Thoracic aorta (tissue), 2 donors: ENCODE measurements at places on chromosomes 2 and 18. TPM values are rescaled to one million over a fixed set of nuclear protein-coding genes. Genes with fewer than 3 reads are reported as not detected.

DNA sequence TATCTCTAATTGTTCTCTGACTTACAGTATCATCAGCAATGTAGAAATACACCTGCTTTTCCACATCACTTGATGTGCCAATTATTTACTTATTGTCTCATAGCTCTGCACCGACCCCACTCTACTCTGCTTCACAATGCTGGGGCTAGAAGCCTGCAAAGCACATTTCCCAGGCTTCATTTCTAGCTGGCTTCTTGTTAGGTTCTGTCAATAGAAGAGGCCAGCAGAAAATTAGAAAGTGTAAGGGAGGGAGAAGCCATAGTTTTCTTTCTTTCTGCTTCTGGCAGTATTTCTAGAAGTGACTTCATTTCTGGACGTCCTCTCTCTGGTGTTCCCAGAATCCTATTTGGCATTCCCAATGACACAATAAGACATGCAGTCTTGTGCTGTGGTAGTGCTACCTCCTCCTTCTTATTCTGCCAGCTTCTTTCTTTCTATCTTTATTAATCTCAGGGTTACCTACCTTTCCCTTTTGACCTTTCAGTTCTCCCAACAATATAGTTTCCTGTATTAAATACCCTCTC lies 12.5 kb upstream of the TANC1 start:
- no peak for DNase-seq

GRCh38 chr18:78625847-78626246 lies 353.8 kb upstream of the SALL3 start:
- no peak for DNase-seq

- DNase-seq = no peak
Measured at GRCh38 chr2:149483004-149483605, 104.5 kb downstream of the MMADHC start.

GRCh38 chr18:60746919-60747318 lies 374.3 kb upstream of the MC4R start:
- DNase-seq = no peak

GRCh38 chr2:230664128-230664527 lies 48.5 kb upstream of the CAB39 start:
- DNase-seq = no peak

DNA sequence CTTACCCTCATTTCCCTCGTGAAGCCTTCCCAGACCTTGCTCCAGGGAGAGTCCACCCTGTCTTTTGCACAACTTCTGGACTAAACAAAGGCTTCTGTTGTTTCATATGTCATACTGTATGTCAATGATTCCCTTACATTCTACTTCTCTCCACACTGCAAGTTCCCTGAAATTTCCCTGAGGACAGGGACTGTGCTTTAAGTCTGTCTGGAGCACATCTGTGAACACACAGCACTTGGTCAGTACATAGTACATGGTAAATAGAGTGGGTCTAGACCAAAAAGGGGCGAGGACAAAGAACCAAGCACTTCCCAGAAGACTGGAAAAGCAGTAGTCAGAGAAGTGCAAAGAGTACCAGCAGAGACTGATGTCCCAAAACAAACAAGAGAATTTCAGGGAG lies 23.7 kb upstream of the IMPA2 start:
- no peak for DNase-seq

DNA sequence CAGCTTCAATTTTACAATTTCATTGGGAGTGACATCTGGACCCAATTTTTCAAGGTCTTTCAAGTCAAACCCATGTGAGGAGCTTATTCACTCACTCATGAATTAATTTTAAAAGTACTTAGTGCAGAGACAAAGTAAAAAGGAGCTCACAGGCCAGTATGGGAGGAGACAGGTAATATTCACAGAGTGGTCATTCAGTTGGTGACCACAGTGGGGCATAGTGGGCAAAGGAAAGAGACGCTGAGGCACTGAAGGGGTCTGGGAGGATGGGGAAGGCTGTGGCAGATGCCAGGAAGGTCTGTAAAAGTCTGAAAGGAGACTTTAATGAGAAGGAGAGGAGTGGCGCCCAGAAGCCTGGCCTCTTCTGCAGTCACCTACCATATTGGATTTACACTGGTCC lies 76.0 kb downstream of the CD8B2 start:
- no peak for DNase-seq

- no peak for DNase-seq
Measured at GRCh38 chr18:6055711-6056110, 160.4 kb upstream of the TMEM200C start.

GRCh38 chr2:167857416-167857815 lies 390.0 kb downstream of the STK39 start:
- no peak for DNase-seq

- DNase-seq = no peak
Measured at GRCh38 chr2:69036926-69037325, 23.9 kb downstream of the ANTXR1 start.

GRCh38 chr2:48195169-48195568 lies 288.9 kb upstream of the FBXO11 start:
- no peak for DNase-seq

GRCh38 chr18:62672600-62672999 lies 42.7 kb upstream of the PHLPP1 start:
- no peak for DNase-seq

GRCh38 chr2:647003-647560 lies 30.1 kb downstream of the TMEM18 start:
- no peak for DNase-seq

GRCh38 chr2:31249009-31249690 lies 15.2 kb downstream of the EHD3 start:
- DNase-seq = no peak

DNA sequence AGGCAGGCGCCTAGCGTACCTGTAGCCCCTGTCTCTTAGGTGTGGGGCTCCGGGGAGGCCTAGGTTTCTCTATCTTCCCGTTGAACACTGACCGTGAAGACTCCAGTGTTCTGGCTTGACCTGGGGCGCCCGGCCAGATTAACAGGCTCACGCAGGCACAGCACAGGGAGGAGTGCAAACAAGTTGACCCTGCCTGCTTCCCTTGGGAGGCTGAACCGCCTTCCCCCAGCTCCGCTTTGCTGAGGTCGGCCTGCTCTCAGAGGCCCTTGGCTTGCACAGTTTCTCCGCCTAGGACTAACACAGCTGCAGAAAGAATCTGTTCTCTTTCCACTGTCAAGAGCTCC lies 567 bp downstream of the PCYOX1 start:
- DNase-seq = no peak

- DNase-seq = no peak
Measured at GRCh38 chr2:31553362-31553761, 27.4 kb downstream of the SRD5A2 start.

- no peak for DNase-seq
Measured at GRCh38 chr2:150219861-150220260, 267.6 kb downstream of the RND3 start.

- DNase-seq = no peak
Measured at GRCh38 chr2:216951171-216951570, 91.3 kb upstream of the TNP1 start.

DNA sequence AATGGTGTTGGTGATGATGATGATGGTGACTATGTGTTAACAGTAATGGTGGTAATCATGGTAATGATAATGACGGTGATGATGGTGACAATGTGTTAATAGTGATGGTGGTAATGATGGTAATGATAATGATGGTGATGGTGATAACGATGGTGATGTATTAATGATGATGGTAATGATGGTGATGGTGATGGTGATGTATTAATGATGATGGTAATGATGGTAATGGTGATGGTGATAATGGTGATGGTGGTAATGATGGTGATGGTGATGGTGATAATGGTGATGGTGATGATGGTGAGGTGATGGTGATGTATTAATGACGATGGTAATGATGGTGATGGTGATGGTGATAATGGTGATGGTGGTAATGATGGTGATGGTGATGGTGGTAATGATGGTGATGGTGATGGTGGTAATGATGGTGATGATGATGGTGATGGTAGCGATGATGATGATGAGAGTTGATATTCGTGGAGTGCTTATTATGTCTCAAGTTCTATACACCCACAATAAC lies 212.8 kb upstream of the NCKAP5 start:
- DNase-seq = no peak

GRCh38 chr2:239598011-239598731 lies 197.4 kb upstream of the HDAC4 start:
- DNase-seq = no peak

DNA sequence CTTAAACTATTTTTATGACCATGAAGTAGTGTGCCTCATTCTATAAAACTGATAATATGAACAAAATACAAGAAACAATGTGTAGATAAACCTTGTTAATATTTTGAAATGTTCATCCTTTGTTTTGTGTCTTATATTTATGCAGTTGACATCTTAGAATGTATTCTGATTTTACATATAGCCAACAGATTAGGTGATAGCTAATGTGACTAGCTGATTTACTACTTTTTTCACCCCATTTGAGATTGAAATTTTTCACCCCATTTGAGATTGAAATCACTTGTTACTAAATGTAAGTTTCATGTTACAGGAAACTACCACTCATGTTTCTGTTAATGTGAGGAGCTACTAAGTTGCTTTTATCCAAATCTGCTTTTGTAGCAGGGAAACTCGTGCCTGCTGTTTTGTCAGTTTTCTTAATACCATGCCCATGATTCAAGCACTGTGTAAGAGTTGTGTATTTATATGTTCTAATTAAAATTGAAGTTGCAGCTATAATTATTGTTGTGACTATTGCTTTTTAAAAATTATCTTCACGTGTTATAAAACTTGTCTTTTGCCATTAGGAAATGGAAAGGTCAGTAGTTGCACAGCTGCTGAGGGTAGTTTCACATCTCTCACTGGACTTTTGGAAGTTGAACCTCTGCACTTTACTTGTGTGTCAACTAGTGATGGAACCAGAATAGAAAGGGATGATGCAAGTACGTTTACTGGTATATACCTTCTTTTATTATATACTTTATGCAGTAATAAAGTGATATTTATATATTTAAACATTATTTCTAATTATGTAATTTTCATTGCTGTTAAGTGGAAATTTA lies 96.6 kb downstream of the BIRC6 start:
- DNase-seq = no peak

- DNase-seq = no peak
Measured at GRCh38 chr18:72180689-72181088, 363.5 kb downstream of the CBLN2 start.

GRCh38 chr2:157319795-157320194 lies 5.8 kb downstream of the ERMN start:
- DNase-seq = no peak

DNA sequence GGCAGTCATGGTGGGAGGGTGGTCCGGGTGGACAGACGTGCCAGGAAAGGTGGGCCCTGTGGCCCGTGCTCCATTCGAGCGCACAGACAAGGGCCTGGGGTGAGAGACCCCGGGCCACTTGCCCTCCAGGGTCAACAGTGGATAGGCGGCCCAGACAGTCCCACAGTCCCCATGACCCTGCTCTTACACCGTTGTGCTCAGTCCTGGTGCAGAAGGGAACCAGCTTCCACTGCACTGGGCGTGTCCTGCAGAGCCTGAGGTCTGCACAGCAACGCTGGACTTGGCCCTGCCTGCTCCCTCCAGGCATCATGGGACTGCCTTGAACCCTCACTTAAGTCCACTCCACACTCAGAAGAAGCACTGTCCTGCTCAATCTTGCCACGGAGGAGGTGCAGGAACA lies 52.0 kb downstream of the PXDN start:
- no peak for DNase-seq

GRCh38 chr18:43757273-43757672 lies 480.0 kb upstream of the SYT4 start:
- no peak for DNase-seq

- DNase-seq = no peak
Measured at GRCh38 chr2:39227628-39228412, 15.9 kb downstream of the CDKL4 start.

GRCh38 chr2:76295762-76296161 lies 585.0 kb upstream of the GCFC2 start:
- DNase-seq = no peak

- no peak for DNase-seq
Measured at GRCh38 chr2:193442293-193442692, 1247.6 kb upstream of the TMEFF2 start.

Gene SLC23A3
- 3.4 TPM for total RNA-seq

Gene ZNF892
- 22.9 TPM for total RNA-seq

Gene KIF3C
- 8.7 TPM for total RNA-seq

Gene CDK15
- 1.5 TPM for total RNA-seq

Gene SLC5A7
- 0.14 TPM for total RNA-seq

Gene SLC9A4
- not detected for total RNA-seq

Gene ATOH8
- 78.4 TPM for total RNA-seq

Gene CYBRD1
- 357 TPM for total RNA-seq

Gene CHPF
- 269 TPM for total RNA-seq

Gene EN1
- total RNA-seq = not detected

Gene AGAP1
- total RNA-seq = 20.8 TPM

Gene DOK1
- total RNA-seq = 17.6 TPM

Gene NPAS2
- total RNA-seq = 50.8 TPM
